ENCODE measurements at places on chromosomes 2 and 18. TPM values are rescaled to one million over a fixed set of nuclear protein-coding genes. Genes with fewer than 3 reads are reported as not detected.

Gene RAX
- total RNA-seq = not detected

Gene TEX44
- not detected for total RNA-seq

Gene RABL2A
- total RNA-seq = 25.5 TPM

Gene PID1
- 13.6 TPM for total RNA-seq

Gene GNLY
- total RNA-seq = 17.4 TPM

GRCh38 chr2:85169581-85169980 is 36.4 kb downstream of the TCF7L1 start:
- DNase-seq = peak; percentile 9
- H3K4me1 ChIP-seq = no peaks in the 10 kb centered on the region
- no peak overlapping the region for H3K4me3 ChIP-seq
- no peak overlapping the region for H3K27ac ChIP-seq
- no peaks in the 10 kb centered on the region for H3K27me3 ChIP-seq

GRCh38 chr2:136378712-136379595 is 261.0 kb upstream of the CXCR4 start:
- peak overlapping the region; percentile 13 for H3K4me3 ChIP-seq
- peak overlapping the region; percentile 69 for H3K27ac ChIP-seq
- peaks cover 21% of the 10 kb centered on the region for H3K4me1 ChIP-seq
- peak; percentile 86 for DNase-seq

- no peak overlapping the region for H3K4me3 ChIP-seq
- peaks cover 25% of the 10 kb centered on the region for H3K36me3 ChIP-seq
- no peaks in the 10 kb centered on the region for H3K4me1 ChIP-seq
- no peaks in the 10 kb centered on the region for H3K27me3 ChIP-seq
Observed at GRCh38 chr2:158650646-158651357, 144.3 kb upstream of the DAPL1 start.

GRCh38 chr2:151900331-151900730 is 72.1 kb upstream of the ARL5A start:
- H3K4me3 ChIP-seq = no peak overlapping the region
- peaks cover 18% of the 10 kb centered on the region for H3K4me1 ChIP-seq
- no peak for DNase-seq
- no peaks in the 10 kb centered on the region for H3K27me3 ChIP-seq

DNA sequence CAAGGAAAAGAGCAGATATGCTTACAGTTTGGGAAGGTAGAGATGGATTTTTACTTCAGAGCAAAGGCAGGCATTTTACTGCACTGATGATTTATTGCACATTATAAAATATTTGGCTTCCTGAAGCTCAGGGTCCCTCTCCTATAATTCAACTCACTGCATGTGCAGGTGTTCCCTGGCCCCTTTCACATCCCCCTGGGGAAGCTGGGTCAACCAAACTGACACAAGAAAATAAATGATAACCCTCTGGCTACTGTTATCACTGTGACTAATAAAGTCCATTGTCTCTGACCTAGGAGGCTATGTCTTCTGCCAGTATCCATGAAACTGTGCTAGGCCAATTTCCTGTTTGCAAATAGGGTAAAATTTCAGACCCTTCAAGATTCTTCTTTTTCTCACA is 163.1 kb downstream of the ARL6IP6 start:
- H3K4me3 ChIP-seq = no peak overlapping the region
- no peak for DNase-seq
- H3K36me3 ChIP-seq = no peaks in the 10 kb centered on the region
- H3K4me1 ChIP-seq = no peaks in the 10 kb centered on the region

DNA sequence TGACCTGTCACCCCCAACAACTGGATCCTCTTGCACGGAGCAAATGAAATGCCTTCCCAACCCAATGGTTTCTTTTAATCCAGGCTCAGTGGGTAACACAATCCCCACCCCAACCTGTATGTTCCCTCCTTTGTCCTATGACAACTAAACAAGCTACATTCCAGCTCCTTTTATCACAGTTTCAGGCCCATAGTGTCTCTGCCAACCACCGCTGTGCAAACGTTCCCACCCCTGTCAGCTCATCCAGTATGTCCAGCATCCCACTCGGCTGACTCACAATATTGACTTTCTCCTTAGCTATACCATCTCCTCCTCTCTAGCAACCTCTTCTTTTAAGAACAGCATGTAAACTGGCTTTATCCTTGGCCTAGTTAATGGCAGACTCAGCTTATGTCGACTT is 117.9 kb upstream of the PPP1CB start:
- no peaks in the 10 kb centered on the region for H3K4me1 ChIP-seq
- no peak for DNase-seq
- H3K36me3 ChIP-seq = no peaks in the 10 kb centered on the region
- H3K27me3 ChIP-seq = no peaks in the 10 kb centered on the region
- no peak overlapping the region for H3K27ac ChIP-seq

- H3K4me3 ChIP-seq = no peak overlapping the region
- no peaks in the 10 kb centered on the region for H3K27me3 ChIP-seq
- DNase-seq = peak; percentile 52
- H3K4me1 ChIP-seq = no peaks in the 10 kb centered on the region
Observed at GRCh38 chr2:9398881-9399780, 24.2 kb downstream of the ITGB1BP1 start.

- peaks cover 13% of the 10 kb centered on the region for H3K27me3 ChIP-seq
- H3K4me3 ChIP-seq = no peak overlapping the region
- H3K27ac ChIP-seq = no peak overlapping the region
- no peaks in the 10 kb centered on the region for H3K4me1 ChIP-seq
- H3K36me3 ChIP-seq = no peaks in the 10 kb centered on the region
Observed at GRCh38 chr2:236675526-236675925, 105.9 kb downstream of the ACKR3 start.

GRCh38 chr2:144288438-144288837 is 231.5 kb downstream of the ZEB2 start:
- no peak for DNase-seq
- H3K36me3 ChIP-seq = no peaks in the 10 kb centered on the region
- H3K4me3 ChIP-seq = no peak overlapping the region
- no peaks in the 10 kb centered on the region for H3K27me3 ChIP-seq
- no peaks in the 10 kb centered on the region for H3K4me1 ChIP-seq
- H3K27ac ChIP-seq = no peak overlapping the region

GRCh38 chr18:76621782-76622495 is 126.9 kb upstream of the ZNF516 start:
- H3K27ac ChIP-seq = no peak overlapping the region
- H3K27me3 ChIP-seq = no peaks in the 10 kb centered on the region
- DNase-seq = no peak
- peaks cover 32% of the 10 kb centered on the region for H3K4me1 ChIP-seq
- H3K4me3 ChIP-seq = no peak overlapping the region
- H3K36me3 ChIP-seq = no peaks in the 10 kb centered on the region
